ENCODE measurements at places on chromosomes 1 and 21.
A peak's percentile ranks its signal among the peaks of the same experiment; 100 is the strongest.

DNA sequence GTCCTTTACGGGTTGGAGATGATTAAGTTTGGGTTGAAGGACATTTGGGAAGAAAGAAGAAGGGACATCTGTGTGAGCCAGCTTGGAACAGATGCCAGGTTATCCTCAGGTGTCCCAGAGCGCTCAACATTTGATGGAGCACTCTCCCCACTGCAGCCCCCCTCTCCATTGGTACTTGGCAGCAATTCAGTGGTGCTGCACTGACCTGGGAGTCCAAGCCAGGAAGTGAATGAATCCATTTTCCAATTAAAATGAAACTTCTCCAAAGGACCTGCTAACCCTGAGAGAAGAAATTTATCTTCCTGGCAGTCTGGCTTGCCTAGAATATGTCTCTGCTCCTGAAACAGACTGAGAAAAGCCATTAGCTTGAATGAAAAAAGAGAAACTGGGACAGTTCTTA is 67.1 kb downstream of the FGGY start:
- DNase-seq: no peak

- no peak for DNase-seq
Measured at GRCh38 chr1:18505666-18506065, 24.9 kb downstream of the KLHDC7A start.

- DNase-seq: no peak
Measured at GRCh38 chr1:2288816-2289536, 60.9 kb downstream of the SKI start.

- DNase-seq: peak; percentile 74
Measured at GRCh38 chr1:153881751-153882150, 41.0 kb downstream of the GATAD2B start.

DNA sequence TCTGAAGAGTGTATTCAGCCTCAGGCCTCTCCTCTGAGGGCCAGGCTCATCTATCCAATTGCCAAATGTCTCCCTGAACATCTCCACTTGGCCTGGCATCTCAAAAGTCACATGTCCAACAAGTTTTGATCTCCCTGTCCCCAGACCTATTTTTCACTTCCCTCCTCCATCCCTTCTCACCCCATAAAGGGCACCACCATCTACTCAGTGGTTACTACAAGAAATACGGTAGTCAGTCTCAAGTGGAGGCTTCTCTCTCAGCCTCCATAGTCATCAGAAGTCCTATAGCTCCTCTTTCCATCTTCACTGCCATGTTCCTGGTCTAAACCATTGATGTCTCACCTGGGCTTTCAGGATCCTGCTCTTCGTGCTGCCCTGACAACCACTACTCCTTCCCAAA is 82.5 kb upstream of the EDN2 start:
- no peak for DNase-seq

- DNase-seq: no peak
Measured at GRCh38 chr21:15564907-15565306, 164.9 kb upstream of the USP25 start.

DNA sequence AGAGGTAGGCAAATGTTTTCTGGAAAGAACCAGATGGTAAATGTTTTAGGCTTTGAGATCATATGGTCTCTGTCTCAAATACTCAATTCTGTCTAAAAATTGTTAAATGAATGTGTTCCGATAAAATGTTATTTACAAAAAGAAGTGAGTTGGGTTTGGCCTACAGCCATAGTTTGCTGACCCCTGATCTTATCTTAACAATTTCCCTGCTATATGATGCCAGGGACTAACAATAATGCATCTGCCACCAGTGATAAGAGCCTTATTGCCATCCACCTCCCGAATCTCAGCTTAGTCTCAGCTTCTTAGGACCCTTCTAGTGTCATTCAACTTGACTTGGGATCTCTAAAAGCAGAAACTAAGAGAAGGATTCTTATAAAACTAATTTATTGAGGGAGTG is 208.5 kb upstream of the ADGRL2 start:
- no peak for DNase-seq

DNA sequence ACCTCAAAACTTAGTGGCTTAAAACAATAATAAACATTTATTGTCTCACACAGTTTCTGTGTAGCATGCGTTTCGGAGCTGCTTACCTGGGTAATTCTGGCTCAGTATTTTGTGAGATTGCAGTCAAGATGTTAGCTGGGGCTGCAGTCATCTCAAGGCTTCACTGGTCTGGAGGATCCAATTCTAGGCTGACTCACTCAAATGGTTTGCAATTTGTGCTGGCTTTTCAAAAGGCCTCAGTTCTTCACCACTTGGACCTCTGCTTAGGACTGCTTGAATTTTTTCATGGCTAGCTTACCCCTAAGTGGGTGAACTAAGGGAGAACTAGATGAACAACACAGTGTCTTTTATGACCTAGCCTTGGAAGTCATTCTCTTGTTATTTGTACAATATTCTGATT is 21.0 kb downstream of the XPR1 start:
- no peak for DNase-seq

- no peak for DNase-seq
Measured at GRCh38 chr21:38861989-38862683, 56.4 kb downstream of the ETS2 start.

- peak; percentile 68 for DNase-seq
Measured at GRCh38 chr1:86703696-86704457, 499 bp upstream of the SH3GLB1 start.

DNA sequence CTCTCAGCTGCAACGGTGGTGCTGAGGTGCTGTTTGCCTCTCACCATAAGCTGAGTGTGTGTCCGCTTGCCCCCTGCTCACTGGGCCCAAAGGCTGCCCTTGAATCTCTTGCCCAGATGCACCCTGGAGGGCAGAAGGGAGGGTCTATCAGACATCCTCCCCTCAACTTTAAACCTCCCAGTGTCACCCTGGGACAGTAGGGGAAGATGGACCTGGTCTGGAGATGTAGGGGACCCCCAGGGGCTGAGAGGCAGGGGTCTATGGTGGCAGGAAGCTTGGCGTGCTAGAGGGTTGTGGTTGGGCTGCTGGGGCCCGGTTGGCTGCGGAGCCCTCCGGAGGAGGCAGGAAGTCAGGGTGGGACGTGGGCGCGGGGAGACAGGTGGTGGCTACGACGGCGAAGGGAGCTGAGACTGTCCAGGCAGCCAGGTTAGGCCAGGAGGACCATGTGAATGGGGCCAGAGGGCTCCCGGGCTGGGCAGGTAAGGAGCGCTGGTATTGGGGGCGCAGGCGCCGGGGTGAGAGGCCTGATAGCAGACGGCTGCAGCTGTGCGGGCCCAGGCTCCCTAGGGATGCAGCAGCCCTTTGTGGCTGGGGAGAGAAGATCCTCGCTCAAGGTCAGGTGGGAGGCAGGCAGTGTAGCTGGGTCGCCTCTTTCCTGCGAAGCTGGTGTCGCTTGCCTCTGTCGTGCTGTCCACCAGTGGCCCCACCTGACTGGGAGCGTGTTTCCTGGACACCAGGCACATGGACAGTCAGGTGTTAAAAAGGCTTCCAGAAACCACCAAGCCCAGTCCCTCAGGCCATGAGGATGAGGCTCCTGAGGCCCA is at the start of gene LCK:
Gene LCK (plus strand): TSS at position 373 of the 824 bp plus-strand sequence. CDS start 23,065 bp downstream, outside the sequence.
- no peak for DNase-seq

DNA sequence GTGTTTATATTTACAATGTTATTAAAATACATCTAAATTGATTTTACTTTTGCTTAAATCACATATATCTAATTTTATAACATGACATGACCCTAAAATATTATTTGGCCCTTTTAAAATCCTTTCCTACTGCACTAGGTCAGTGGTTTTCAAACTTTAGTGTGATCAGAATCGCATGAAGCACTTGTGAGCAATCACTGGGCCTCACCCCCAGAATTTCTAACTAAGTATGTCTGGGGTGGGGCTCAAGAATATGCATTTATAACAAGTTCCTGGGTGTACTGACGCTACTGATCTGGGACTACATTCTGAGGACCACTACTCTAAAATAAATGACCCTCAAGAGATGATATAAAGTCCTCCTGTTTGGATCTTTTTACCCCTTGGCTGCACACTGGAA is 8.8 kb downstream of the COL24A1 start:
- no peak for DNase-seq

- DNase-seq: no peak
Measured at GRCh38 chr1:145858238-145858900, 512 bp downstream of the PIAS3 start.

GRCh38 chr1:27960762-27961645 is 1.2 kb downstream of the XKR8 start:
- DNase-seq: no peak

- DNase-seq: no peak
Measured at GRCh38 chr1:245054507-245055270, 100.1 kb upstream of the KIF26B start.

DNA sequence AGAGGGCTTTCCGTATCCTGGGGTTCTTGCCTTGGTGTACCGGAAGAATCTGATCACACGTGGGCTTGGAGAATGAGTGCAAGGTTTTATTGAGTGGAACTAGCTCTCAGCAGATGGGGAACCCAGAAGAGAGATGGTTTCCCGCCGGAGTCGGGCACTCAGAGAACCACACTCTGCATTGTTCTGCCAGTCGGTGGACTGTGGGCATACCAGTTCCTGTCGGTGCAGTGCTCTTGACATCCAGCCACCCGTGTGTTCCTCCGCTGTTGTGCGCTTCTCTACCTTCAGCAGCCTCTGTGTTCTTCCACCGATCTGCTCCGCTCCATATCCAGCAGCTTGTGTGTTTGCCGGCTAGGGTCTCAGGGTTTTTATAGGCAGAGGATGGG is 10.8 kb upstream of the PPIE start:
- DNase-seq: no peak

DNA sequence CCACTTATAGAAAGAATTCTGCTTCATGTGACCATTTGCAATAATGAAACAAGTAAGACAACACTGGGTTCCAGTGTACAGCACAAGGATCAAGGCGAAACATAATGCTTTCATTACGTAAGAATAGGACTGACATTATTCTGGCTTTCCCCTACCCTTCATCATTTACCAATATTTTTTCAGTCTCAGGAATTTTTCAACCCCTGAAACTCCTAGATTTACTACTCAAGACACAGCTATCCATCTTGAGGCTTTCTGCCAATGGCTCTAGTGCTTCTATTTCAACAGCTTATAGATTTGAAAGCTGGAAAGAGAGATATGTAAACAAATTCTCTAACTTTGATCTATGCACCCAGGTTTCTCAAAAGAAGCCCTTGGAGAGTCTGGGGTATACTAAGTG is 48.4 kb downstream of the WLS start:
- no peak for DNase-seq

- DNase-seq: no peak
Measured at GRCh38 chr1:54318246-54318814, 87.9 kb downstream of the SSBP3 start.

DNA sequence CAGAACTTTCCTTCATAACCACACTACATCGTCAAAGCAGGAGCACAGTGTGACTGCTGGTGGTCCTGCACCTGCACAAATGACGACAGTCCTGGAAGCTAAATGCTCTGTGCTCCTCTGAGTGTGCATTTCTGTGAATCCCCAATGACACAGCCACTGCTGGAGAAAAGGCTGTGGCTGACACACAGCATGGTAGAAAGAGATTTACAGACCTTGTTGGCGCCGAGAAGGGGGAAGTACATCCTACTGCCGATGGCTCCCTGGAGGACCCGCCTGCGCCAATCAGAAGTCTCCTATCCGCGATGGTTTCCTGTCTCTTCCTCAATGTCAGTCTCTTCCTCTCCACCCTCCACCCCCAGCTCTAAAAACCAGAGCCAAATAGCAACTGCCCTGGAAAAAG is 115.4 kb upstream of the RAB4A start:
- no peak for DNase-seq

GRCh38 chr1:178502330-178502714 is 5.6 kb upstream of the CLEC20A start:
- no peak for DNase-seq

DNA sequence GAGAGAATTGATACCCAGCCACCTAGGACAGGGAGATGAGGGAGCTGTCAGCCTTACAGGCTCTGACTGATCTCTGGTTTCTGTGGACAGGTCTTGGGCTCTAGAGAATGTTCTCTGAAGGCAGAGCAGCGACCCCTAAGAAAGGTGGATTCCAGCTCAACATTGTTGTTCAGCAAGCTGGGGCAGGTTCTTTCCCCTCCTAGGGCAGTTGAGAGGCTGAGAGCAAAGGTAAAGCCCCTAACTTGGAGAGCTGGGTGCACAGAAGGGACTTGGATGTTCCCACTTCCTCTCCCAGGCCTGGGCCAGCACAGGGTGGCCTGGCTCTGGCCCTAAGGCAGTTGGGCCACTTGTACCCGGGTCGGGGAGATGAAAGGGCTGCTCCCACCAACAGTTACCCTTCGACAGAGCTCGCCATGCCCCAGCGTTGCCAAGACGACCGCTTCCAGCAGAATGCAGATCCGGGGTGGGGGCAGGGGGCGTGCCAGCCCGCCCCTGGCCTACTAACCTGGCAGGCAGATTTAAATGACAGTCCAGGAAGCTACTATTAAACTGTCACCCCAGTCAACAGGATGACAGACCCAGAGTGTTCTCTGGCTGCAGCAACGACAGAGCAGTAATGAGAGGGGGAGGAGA is 31.6 kb downstream of the LRP8 start:
- DNase-seq: no peak

DNA sequence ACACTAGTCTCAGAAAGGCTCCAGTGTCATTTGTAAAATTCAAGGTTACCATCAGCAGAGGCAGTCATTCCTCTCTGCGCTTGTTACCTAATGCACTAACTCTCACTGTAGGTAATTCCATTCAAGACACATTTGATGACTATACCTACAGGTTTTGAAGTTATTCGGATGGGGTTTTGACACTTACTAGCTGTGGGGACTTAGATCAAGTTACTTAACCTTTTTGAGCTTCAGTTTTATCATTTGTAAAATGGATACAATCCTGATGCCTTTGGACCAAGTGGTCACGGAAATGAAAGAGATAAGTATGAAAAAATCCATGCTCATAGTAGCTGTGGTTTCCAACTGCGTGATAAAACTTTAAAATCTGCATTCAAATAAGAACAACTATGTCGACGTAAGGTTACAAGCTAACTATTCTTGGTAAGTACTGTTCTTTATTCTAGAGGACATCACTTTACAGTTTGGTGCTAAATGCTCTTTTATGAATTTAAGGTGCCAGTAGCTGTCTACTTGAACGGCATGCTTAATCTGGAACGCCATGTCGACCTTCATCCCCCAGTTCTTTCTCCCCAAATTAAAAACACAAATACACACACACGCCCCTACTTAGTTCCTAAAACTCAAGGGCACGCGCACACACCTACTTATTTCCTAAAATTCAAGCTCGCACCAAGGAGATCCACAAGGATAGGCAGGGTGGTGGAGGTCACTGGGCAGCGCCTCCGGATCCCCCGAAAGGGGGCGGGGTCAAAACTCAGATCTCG is 550 bp upstream of the NFYC start:
- no peak for DNase-seq
